ENCODE measurements at places on chromosomes 5 and 9.

GRCh38 chr5:143124593-143124992, 278.9 kb downstream of the NR3C1 start:
- DNase-seq = no peak

GRCh38 chr5:56446728-56447127, 213.6 kb upstream of the ANKRD55 start:
- DNase-seq = no peak

GRCh38 chr5:125411071-125411743, 664.8 kb upstream of the ZNF608 start:
- peak; percentile 31 for DNase-seq

- DNase-seq = no peak
These were observed 6.5 kb downstream of the MCIDAS start for GRCh38 chr5:55220433-55221185.

DNA sequence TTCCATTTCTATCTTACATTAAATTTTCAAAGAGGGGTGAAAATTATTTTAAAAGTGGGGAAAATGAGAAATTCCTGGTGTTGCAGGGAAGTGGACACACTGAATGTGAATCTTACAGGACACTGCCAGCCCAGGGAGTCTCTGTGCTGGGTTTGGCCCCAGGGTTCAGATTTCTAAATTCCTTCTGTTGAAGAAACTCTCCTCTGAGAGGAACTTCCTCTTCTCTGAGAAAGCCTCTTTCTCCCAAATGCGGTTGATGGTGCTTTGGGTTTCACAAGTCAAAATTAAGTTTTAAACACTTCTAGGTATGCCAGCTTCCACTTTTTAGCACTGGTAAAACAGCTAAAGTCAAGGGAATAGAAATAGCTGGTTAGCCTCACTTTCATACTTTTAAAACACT, 317.9 kb upstream of the ITGA1 start:
- DNase-seq = no peak

DNA sequence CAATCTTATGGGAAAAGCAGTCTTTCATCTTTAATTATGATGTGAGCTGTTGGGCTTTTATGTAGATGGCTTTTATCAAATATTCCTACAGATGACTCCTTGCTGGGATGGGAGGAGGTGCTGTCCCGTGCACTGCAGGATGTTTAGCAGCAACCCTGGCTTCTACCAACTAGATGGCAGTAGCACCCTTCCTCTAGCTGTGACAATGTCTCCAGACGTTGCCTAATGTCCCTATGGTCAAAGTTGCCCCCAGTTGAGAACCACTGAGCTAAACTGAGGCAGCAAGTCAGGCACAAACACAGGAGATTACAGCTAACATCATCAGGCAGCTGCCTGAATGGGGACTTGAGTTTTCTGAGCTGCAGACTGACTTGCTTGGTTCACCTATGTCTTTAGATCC, 401.9 kb upstream of the PDE4D start:
- peak; percentile 9 for DNase-seq

GRCh38 chr5:168055141-168055683, 236.2 kb upstream of the WWC1 start:
- DNase-seq = no peak

GRCh38 chr5:95731571-95732554, 727 bp downstream of the RHOBTB3 start:
- peak; percentile 69 for DNase-seq

DNA sequence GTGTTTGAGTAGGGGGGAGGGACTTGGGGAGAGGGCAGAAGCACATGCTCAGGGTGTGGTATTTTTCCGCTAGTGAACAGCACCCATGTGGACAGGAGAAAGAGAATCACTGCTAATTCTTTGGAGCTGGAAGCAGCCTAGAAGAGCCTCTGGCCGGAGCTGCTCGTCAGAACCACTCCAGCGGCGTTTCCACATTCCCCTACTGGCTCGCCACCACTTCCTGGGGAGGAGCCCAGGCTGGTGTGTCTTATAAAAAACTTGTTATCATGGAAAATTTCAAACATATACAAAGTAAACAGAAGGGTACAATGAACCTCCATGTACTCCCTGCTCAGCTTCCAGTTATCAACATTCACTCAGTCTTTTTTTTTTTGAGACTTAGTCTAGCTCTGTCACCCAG, 26.7 kb downstream of the LHX2 start:
- no peak for DNase-seq

DNA sequence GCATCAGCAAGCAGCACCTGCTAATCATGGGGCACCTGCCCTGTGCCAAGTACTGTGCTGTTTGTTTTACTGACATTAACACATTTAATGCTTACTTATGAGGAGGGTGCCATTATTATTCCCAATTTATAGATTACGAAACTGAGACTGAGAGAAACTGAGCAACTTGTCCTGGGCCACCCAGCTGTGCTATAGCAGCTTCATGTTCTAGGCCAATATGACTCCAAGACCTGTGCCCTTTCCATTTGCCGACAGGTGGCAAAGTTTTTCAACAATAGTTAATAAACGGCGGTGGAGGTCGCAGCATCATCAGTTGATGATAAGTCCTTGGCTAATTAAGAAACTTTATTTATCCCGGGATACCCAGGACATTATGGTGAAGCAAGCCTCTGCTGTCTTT, 55.4 kb downstream of the TIMD4 start:
- no peak for DNase-seq

GRCh38 chr5:115033861-115034260, 135.8 kb downstream of the TRIM36 start:
- peak; percentile 6 for DNase-seq

DNA sequence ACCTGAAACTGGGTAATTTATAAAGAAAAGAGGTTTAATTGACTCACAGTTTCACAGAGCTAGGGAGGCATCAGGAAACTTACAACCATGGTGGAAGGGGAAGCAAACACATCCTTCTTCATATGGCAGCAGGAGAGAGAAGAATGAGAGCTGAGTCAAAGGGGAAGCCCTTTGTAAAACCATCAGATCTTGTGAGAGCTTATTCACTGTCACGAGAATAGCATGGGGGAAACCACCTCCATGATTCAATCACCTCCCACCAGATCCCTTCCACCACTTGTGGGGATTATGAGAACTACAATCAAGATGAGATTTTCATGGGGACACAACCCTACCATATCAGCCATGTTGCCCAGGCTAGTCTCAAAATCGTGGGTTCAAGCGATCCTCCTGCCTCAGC, 143.4 kb downstream of the FGF18 start:
- DNase-seq = no peak

DNA sequence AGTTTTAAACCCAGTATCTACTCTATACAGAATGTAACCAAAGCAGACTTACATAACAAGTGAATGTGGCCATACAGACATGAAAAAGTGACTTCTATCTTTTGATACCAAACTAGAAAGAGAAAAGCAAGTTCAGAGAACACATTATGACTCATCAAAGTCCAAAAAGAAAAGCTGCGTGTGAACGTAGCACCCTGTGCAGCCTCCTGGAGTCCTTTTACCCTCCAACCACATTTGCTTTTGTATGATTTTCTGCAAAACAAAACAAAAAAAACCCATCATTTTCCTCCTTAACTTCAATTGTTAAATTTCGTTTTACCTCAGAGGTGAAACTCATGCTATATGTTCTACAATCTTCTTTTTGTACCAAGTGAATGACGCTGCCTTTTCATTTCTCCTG, 2.8 kb upstream of the SMARCA2 start:
- DNase-seq = peak; percentile 67

Measured in GM06990 (cell line).